ENCODE measurements at places on chromosomes 3 and 15.
A peak's percentile ranks its signal among the peaks of the same experiment; 100 is the strongest.

DNA sequence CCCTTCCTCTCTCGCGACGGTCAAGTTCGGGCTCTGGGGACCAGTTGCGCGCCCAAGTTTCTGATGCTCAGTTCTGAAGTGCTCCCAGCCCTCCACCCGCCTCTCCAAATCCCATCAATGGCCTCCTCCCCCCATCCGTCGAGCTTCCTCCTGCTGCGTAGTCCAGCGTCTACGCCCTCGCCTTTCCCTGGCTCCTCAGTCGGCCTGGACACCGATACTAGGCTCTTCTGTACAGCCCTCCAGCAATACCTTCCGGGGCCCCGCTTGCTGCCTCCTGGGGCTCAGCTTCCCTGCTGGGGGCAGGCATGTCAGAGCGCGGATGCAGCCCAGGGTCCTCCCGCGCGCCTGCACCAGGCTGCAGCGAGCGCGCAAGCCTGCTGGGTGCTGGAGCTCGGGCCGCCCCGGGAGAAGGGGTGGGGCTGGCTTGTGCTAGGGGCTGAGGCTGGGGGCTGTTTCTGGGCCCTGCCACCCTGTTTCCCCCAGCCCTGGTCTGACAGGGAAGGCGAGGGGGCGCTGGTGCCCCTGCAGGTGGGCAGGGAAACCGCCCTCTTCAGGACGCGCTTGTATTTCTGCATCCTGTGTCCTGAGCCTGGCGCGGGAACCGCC is 353.3 kb upstream of the SUCLG2 start:
- DNase-seq = peak; percentile 21

DNA sequence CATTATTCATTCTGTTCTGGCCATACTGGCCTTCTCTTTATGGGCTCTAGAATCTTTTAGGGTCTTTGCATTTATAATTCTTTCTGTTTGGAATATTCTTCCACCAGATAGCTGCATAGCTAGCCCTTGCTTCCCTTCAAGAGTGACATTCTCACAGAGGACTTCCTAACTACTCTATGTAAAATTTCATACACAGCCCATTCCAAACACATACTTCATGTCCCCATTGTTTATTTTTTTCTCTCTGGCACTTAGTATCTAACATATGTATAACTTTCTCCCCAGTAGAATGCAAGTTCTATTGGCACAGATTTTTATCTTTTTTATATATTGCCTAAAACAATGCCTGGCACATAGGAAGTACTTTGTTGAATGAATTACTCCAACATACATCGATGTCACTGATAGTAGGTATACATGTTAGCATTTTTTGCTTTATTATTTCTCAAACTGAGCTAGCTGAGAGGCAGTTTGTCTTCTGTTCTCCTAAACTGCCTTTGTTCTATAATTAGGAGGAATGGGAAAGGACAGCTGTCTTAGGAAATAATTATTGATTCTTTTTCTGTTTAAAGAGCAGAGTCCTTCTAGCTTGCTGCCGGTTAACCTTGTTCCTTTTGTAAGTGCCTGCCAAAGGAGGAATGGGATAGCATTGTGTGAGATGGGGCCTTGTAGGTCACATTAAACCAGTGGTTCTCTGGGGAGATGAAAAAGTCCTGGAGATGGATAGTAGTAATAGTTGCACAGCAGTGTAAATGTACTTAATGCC is 7.9 kb downstream of the FAM162A start:
- DNase-seq = no peak

GRCh38 chr3:127234778-127235177 is 41.8 kb downstream of the PRR23E start:
- no peak for DNase-seq

- no peak for DNase-seq
These were observed 7.3 kb upstream of the ISG20 start for GRCh38 chr15:88631464-88632028.

DNA sequence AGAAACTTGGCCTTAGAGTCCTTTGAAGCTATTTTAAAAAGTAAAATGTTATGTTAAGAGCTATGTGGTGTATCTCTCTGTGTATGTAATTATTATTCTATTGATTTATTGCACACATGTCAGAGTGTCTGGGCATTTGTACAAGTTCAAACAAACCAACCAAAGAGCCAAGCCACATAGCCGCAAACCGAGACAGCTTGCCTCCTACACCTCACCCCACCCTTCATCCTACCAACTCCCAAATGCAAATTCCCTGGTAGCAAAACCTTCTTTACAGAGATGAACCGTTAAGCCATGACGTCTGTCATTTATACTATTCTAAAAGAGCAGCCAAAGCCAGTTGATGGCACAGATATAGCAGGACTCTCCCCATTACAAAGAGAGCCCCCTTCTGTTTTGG is 332.3 kb downstream of the ERC2 start:
- DNase-seq = no peak

DNA sequence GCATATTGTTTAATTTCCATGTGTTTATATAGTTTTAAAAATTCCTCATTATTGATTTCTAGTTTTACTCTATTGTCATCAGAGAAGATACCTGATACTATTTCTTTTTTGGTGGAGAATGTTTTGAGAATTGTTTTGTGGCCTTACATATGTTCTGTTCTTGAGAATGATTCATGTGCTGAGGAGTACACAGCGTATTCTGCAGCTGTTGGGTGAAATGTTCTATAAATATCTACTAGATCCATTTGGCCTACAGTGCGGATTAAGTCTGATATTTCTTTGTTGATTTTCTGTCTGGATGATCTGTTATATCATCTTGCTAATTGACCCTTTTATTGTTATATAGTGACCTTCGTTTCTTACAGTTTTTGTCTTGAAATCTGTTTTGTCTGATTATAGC is 109.7 kb downstream of the UBE2E2 start:
- no peak for DNase-seq

DNA sequence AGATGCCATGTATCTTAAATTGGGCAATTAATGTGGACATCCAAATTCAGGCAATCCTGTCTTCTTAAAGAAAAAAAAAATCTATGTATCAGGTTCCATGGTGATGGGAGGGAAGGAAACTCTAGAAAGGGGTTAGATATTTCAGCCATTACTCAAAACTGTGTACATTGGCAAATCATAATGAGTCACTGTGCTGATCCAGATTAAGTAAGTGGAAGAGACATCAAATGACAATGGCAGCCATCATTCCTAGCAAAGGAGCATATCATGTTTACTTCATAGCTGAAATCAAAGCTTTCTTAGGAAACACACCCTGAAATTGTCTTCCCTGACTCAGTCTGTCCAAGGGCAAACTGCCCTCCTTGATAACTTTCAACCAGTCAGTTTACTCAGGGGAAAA is 713.3 kb upstream of the GBE1 start:
- no peak for DNase-seq

DNA sequence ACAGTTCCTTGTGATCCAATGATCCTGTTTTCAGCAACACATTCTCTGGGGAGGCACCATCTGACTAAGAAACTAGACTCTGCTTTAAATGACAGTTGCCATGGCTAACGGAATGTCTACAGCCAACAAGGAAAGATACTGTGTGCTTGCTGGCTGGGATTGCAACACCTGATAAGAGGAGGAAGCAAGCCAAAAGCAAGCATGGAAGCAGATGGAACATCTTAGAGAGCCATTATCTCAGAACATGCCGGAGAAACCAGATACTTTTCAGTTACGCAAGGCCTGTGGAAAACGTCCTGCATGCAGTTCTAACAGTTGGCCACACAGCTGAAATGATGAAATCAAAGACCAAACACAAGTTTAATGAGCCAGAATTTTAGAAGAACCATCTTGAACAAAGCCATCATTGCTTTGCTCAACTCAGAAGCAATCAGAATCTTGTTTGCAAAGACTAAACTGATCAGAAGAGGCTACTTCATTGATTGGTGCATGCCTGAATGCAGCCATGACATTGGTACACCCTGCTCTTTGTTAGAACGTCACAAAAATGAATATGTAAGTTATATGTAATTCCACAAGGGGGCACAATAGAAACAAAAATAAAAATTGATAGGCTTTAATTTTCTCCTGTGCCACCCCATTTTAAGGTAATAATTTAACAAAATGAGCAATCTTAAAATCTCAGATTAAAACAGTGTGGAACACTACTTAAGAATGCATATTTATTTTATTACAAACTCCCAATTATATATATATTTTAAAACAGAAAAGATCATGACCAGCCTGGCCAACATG is 50.8 kb downstream of the GXYLT2 start:
- DNase-seq = no peak

DNA sequence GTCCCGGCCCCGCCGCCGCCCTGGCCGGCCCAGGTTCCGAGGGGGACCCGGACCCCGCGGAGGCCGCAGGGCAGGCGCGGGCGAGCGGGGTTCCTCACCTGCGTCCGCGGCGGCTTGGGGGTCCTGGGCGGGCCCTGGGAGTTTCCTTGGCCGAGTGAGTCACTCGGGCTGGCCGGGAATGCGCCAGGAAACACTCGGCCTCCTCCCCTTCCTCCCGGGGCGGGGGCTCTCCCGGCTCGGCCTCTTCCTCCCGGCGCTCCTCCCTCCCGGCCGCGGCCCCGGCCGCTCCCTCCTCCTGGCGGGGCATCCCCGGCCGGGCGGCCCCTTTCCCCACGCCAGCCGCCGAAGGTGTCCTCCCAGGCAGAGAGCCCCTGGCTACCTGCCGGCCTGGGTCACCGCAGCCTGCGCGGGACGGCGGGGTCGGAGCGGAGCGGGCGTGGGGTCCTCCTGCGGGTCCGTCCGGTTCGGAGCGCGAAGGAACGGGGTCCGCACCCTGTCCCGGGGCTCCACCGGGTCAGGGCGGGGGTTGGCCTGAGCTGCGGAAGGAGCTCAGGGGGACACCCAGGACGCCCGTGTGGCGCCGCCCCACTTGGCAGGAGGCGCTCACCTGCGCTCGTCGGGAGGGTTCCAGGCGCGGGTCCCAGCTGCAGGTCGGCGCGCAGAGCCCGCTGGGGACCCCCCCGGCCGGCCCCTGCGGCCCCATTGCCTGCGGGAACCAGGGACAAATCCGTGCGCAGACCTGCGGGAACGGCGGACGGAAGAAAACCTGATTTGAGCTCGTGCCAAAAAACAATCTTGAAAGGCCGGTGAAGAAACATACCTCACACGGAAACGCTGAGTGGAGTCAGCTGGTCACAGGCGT is at the start of gene CYFIP1:
Gene CYFIP1, minus strand, starts transcription at position 180 of the 862 bp plus-strand sequence. CDS start 33,083 bp downstream, outside the sequence.
- no peak for DNase-seq

DNA sequence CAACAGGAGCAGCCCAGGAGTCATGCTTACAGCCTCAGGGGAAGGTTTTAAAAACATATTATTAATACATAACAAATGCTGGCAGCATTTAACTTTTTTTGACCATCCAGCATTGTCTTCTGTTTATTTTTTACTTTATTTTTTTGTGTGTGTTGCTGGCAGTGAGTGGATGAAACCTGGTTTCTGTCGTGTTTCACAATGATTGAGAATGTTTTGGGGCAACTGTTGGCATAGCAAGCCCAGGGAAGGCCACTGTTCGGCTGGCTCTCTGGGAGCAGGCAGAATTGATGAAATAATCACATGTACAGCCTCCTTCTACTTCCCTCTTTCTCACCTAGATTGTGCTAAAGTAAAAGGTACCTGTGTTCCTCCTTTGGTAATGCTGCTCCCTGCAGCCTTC is 190.2 kb downstream of the NR1D2 start:
- DNase-seq = no peak

DNA sequence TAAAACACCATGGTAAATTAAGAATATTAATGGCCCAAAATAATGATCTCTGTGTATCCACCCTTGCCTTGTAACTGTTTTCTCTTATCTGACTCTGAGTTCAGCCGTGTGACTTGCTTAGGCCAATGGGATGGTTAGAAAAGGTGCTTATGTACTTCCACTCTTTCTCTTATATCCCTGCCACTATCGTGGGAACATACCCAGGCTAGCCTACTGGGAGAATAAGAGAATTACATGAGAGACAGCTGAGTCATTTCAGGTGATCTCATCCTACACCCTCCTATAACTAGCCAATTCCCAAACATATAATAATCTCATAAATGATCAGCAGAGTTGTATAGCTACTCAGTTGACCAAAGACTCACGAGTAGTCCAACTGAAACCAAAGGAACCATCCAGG is 98.3 kb upstream of the ABI3BP start:
- no peak for DNase-seq

DNA sequence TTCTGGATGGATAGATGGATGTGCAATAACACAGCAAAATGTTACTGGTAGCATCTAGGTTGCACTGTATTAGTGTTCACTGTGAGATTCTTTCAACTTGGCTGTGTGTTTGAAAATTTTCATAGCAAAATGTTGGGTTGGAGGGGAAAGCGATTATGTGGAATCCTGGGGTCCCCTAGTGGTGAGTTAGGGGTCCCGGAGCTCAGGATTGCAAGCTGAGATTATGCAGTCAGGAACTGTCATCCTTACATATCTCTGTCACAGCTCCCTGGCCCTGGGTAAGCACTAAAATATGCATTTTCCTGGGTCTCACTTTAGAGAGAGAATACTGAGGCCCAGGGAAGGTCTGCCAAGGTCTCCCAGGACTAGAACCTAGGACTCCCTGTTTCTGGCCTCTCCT is 77.2 kb downstream of the CEMIP start:
- no peak for DNase-seq

DNA sequence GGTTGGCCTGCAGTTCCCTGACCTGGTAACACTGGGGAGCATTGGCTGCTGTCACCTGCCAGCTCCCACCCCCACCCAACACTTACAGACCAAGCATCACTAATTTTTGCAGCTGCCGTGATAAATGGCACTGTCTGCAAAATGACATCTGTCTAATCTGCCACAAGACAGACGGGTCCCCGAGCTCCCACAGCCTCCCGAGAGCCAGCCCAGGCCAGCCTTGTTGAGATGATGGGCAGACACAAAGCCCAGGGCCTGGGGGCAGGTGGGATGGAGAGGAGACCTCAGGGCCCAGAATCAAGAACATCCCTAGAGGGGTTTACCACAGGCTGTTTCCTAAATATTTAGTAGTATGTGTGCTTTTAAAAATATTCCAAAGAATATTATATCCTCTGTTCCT is 203.4 kb downstream of the TBC1D2B start:
- DNase-seq = no peak

GRCh38 chr15:62112616-62113593 is 46.1 kb downstream of the C2CD4A start:
- no peak for DNase-seq

DNA sequence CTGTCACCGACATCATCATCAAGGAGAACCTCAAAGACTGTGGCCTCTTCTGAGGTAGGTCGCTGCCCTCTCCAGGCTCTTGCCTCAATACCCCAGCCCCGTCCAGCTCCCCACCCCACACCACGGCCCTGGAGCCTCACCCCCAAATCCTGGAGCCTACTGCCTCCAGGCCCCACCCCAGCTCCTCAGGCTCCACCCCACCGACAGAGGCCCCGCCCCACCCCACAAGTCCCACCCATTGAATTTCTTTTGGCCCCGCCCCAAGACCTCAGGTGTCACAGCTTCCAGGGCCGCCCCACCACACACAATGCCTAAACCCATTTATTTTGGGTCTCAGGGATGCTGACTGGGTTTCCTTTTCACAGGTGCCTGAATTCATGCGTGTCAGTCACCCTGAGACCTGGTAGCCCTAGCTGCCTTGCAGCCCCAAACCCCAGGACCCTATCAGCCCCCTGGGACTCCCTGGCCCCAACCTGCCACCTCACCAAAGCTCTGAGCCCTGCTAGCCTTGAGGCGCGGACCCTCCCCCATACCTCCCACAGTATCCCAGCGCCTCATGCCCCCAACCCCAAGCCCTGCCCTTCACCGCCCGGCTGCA is 3.6 kb downstream of the GNAT1 start:
- peak; percentile 57 for DNase-seq
